ENCODE measurements at places on chromosomes 6 and 20. TPM values are rescaled to one million over a fixed set of nuclear protein-coding genes. Genes with fewer than 3 reads are reported as not detected.

FOXQ1 gene
- total RNA-seq: 3.2 TPM

EDN3 gene
- total RNA-seq: not detected

RSPH4A gene
- 0.09 TPM for total RNA-seq

DYNLT2 gene
- 0.24 TPM for total RNA-seq

LY6G6C gene
- not detected for total RNA-seq

KCNB1 gene
- 0.18 TPM for total RNA-seq

FAM217A gene
- total RNA-seq: not detected

HLA-DQA1 gene
- total RNA-seq: not detected

COL9A3 gene
- total RNA-seq: not detected

IP6K3 gene
- total RNA-seq: 0.49 TPM

WFDC5 gene
- not detected for total RNA-seq

COL21A1 gene
- not detected for total RNA-seq

C6orf52 gene
- not detected for total RNA-seq

VSX1 gene
- total RNA-seq: not detected

BTN1A1 gene
- not detected for total RNA-seq

ISM1 gene
- total RNA-seq: not detected

CDKN1A gene
- 841 TPM for total RNA-seq

HSPA1L gene
- 1.5 TPM for total RNA-seq
